ENCODE measurements at places on chromosomes 3 and 15.

DNA sequence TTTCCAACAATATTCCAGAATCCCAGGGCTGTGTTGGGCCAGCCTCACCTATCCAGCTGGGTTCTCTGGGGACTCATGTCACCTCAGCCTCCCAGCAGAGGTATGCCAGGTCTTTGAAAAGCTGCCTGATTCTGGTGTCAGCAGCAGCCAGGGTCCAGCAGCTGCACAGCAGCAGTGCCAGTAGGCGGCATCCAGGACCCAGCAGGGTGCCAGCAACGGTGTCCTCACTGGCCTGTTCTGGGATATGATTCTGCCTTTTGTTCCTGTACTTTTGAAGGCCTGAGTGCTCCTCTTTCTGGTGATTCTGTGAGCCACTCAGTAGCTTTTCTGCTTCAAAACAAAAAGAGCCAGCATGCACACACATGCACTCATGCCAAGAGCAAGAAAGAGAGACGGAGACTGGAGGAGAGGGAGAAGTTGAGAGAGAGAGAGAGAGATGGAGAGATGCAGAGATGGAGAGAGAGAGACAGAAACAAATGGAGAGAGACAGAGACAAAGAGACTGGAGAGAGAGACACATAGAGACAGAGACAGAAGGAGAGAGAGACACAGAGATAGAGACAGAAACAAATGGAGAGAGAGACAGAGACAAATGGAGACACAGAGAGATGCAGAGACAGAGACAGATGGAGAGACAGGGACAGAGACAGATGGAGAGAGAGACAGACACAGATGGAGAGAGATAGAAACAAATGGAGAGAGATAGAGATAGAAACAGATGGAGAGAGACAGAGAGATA, 205.7 kb downstream of the UACA start:
- no peak for DNase-seq

DNA sequence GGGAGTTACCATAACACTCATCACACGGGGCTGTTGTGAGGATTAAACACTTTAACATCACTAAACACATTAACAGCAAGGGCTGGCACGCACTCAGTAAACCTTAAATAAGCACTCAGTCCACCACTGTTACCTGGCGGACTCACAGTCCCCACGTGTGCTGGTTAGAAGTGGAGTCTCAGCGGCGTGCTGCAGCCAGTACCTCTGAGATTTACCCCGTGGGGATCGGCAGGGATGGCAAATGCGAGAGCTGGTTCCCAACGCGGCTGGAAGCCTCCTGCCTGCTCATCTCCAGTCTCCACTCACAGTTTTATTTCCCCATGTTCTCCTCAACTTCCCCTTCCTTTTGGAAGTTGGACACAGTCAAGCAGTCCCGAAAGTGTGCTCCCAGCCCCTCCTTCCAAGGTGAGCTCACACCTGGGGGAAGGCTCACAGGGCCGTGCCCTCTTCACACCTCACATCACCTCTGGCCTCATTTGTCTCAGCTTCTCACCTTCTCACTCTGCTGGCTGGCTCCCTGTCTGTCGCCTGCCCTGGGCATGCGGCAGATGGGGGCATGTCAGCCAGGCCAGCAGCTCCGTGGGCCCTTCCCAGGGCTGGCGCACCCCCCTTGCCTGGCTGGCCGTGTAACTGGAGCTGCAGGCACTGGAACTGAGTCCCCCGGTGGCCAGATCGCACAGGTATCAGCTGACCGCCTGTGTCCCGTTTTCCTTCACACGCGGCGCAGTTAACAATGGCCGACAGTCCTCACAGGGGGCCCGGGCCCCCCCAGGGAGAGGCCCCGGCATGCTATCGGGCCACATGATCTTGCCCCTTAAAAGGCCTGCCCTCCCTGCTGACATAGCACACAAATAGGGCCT, 87.1 kb downstream of the WNT7A start:
- no peak for DNase-seq

DNA sequence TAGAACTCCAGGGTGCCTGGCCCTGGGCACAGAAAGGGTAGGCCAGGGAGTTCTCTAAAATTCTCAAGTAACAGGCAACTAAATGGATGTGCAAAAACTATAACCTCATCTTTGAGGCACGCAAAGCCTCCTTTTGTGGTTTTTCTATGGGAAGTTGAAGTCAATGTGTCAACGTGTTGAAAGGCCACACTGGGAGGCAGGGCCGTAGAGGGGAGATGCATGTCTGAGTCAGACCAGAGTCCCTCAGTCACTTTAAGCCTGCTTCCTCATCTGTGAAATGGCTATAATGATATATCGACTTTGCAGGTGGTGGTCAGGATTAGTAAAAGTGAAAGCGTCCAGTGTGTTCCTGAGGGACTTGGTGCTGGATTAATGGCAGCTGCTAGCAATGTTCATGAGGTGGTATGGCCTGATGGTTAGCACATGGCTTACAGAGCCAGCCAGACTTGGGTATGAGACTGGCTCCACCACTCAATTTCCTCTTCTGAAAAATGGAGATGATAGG, 17.0 kb downstream of the TGM5 start:
- no peak for DNase-seq

- no peak for DNase-seq
Observed at GRCh38 chr3:50370594-50370993, 11.3 kb upstream of the TMEM115 start.

- DNase-seq = no peak
Observed at GRCh38 chr3:172018364-172018763, 21.0 kb upstream of the FNDC3B start.

DNA sequence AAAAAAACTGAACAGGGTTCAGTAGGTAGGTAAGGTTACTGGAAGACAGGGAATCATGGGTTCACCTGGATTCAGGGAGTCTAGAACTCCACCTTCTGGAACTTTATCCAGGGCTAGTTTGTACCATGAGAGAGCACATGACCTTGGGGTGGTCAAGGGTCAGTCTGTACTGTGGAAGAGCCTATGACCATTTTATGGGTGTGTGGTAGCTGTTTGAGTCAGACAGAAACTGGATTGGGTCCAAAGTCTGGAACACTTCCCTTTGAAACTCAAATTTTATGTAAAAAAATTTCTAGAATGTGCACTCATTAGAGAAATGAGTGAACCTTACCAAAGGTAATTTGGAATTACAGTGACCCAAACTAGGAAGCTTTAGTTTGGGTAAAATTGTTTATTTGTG, 486.0 kb upstream of the AGTR1 start:
- no peak for DNase-seq

DNA sequence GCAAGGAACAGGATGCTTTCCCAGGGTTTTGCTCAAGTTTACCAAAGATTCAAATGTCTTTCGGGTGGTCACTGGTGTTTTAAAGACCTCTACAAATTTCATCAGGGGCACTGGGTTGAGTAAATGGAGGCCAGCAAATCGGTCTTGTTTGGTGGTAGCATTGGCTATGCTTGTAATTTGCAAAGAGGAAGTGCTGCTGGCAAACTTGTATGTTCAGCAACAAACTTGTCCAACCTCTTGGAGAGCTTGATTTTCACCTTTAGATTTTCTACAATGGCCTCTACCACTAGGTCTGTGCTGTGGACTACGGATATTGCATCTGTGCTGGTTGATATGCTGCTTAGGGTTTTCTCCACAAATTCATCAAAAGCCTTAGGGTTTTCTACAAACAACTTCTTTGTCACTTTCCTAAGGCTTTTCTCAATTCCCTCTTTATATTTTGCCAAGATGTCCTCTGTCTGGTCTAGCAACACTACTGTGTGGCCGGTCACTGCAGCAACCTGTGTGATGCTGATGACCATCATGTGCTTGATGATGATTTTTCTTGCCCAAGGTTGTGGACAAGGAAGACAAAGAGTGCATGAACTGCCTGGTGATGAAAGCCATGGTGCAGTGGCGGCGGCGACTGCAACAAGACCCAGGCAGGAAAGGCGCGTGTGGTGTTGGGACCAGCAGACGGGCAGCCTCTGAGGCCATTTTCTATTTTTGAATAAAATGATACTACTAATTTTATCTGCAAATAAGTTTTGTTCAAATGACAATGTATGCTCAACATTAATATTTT, 50.8 kb downstream of the RFX7 start:
- no peak for DNase-seq

DNA sequence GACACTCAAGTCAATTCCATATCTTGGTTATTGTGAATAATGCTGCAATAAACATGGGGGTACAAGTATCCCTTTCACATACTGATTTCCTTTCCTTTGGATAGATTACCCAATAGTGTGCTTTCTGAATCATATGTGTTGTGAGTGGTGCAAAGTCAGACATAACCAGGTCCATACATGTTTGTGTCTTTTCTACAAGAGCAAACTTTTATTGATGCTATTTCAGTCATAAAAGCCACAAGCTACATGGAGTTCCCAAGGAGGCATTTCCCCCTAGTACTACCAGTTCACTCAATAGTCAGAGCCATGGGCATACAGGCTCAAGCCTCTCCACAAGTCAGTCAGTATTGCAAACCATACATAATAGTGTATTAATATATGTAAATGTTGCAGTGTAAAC, 10.1 kb downstream of the CEP63 start:
- DNase-seq = no peak

- DNase-seq = peak; percentile 24
Observed at GRCh38 chr3:67678665-67679064, 24.3 kb upstream of the SUCLG2 start.

- DNase-seq = no peak
Observed at GRCh38 chr15:83653639-83654378, at the start of gene ADAMTSL3. Gene ADAMTSL3, plus strand, starts transcription at chr15:83654123. Its CDS starts 1,639 bp downstream, at chr15:83655762.

- no peak for DNase-seq
Observed at GRCh38 chr3:162354356-162354755, 857.7 kb downstream of the OTOL1 start.

DNA sequence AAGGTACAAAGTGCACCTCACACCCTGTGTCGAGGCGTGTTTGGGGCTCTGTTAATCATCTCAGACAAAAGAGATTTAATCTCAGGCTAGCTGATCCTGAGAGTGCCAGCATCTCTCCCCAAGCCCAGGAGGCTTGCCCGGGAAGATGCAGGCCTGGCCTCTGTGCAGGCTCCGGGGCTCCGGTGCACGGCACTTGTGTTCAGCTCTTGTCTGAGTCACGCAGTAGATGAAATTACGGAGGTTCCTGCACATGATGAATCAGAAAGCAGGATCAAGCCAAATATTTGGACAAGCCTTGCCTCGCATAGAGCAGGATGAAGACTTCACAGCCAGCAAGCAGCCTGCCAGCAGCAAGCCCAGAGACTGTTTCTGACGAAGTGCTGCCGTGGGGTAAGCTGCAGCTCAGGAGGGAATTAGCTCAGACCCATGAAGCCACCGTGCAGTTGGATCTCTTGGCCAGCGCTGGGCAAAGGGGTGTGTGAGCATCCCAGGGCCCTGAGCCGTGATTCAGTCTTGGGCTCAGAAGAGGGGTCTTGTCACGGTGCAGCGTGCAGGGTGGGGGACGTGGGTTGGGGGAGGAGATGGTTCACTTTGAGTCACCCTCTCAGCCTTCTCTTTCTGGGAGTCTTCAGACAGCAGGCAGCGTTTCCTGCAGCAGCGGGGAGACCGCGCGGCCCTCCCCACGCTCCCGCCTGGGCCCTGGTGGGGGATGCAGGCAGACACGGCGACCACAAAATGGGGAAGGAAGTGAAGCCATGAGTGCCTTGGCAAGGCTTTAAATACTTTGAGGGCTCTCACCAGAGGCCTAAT, 89.2 kb upstream of the MEF2A start:
- no peak for DNase-seq

DNA sequence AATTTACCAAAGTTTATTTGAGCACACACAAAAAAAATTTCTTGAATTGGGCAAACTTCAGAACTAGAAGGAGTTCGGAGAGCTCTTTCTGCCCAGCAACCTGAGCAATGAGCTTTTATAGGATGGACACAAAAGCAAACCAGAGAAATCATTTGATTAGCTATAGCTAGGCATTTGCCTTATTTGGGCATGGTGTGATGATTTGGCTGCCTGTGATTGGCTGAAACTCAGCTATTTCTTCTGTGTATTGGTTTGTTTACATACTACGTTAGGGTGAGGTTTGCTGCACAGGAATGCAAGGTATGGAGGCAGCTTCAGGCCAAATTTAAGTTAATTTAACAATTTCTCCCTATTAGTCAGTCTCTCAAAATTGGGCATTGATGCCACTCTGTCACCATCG, 65.1 kb downstream of the NEK11 start:
- no peak for DNase-seq

DNA sequence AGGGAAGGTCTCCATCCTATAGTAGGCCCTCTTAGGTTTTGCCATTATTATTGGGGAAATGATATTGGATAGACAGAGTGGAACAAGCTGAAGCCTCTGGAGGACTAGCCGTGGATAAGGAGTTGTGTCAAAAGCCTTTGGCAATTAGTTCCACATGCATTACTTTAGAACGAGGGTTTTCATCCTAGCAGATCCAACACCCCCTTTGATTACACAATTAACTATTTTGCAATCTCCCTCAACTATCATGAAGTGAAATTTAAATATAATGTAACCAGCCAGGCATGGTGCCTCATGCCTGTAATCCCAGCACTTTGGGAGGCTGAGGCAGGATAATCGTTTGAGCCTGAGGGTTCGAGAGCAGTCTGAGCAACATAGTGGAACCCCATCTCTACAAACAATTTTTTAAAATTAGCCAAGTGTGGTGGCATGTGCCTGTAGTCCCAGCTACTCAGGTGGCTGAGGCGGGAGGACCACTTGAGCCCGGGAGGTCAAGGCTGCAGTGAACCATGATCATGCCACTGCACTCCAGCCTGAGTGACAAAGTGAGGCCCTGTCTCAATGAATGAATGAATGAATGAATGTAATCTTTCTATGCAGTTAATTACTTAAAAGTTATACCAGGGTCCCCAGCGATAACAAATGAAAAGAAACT, 56.8 kb downstream of the PXYLP1 start:
- no peak for DNase-seq

GRCh38 chr15:48046813-48047438, 73.9 kb upstream of the SLC24A5 start:
- DNase-seq = no peak

DNA sequence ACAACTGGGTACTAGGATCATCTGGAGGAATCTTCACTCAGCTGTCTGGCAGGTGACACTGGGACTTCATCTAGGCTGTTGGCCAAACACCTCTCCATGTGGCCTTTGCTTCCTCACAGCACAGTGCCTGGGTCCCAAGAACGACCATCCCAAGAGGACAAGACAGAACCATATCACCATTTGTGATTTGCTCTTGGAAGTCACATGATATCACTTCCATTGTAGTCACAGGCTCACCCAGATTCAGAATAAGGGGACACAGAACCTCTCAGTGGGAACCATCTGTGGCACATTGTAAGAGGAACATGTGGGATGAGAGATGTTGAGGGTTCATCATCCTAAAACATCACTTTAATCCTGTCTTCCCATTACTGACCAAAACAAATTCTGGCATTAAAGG, 1.9 kb upstream of the PSMA4 start:
- no peak for DNase-seq

DNA sequence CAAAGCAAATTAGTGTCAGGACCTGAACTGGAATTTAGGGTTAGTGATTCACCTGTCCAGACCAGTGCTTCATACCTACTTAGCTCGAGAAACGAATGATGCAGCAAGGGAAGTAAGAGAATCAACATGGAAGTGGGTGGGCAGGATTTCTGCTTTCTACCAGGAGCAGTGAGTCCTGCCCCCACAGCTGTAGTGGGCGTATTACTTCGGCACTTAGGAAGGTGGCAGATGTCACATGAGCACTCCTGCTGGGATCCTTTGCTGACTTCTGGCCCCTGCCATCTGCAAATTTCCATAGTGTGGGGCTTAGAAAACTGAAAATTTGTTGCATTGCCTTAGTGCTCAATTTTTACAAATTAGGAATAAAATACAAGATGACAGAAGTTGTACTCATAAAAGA, 31.2 kb downstream of the RYR3 start:
- DNase-seq = no peak

- DNase-seq = no peak
Observed at GRCh38 chr15:65936282-65936681, 67.0 kb downstream of the RAB11A start.

All from NCI-H187 treated with DMSO at 0.1 percent for 48 hours (cell line).